ENCODE measurements at places on chromosomes 11 and 22.

GRCh38 chr11:75721852-75722668 lies 4.4 kb downstream of the MOGAT2 start:
- DNase-seq = no peak

DNA sequence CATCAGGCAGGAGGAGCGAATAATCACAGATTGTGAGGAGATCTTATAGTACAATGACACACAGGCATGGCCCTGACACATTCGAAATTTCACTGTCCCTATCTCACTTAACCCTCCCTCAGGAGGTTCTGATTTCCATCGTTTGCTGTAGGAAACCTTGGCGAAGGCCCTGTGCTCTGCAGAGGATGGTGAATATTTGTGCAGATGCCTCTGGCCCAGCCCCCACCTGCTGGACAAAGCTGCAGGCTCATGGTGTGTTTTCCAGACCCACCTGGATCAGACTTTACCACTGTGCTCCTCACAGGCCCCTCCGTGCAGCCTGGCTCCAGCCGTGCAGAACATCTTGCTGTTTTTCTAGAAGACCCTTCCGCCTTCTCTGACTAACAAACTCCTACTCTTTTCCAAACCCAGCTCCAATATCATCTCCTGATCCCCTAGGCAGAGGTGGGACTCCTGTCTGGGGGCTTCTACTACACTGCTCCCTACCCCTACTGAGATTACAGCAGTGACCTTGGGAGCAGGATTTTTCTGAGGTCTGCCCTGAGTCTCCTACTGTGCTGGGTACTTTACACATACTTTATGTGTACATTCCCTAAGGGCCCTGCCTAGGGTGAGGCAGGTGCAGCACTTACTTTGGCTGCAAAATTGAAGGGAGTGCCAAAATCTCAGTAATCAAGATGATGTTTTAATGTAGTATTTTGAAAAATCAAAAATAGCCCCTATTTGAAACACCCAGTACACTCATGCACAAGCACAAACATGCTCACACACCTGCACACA lies 412.7 kb downstream of the SOX6 start:
- no peak for DNase-seq

DNA sequence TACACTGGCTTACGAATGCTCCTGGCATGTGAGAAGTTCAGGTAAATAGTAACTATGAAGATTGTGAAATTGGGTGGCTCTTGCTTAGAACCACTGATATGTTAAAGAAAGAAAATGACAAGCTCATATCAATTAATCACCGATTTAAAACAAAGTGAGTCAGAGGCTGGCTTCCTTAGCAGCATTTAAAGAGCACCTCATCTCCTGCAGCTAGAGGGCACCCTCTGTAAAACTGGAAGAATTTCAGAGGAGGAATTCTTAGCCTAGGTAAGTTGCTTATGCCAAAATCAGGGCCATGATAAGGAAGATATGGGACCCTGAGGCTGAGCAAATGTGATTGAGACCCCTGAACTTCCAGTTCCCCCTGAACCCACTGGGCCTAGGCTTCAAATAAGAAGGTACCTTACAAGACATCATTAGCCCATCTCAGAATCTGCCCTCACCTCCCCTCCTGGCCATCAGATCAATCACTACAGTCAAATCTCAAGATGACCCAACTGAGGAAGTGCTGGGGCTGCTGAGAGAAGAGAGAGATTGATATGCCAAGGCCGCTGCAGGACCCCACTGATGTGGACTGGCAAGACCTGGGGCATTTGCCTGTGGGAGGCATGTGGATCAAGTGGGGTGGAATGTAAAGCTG lies 8.6 kb upstream of the CD3E start:
- no peak for DNase-seq

DNA sequence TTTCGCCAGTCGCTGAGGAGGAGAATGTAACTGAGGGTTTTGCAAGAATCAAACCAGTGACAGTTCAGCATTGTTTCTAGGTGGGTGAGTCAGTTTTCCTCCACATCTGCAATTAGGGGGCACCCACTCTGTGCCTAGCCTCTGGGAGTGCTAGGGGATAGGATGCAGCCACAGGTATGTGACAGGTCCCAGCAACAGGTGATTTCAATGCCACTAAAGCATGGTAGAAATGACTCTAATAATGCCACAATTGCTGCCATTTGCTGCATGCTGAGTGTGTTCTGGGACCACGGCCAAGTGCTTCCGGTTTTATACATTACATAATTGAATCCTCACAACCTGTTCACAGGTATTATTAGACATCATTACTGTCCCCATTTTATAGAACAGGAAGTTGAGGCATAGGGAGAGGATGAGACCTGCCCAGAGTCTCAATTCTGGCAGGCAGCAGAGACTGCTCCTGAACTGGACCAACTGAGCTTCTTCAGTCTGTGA lies 556 bp downstream of the CRYBB2 start:
- DNase-seq = peak; percentile 46

- no peak for DNase-seq
These were observed 18.9 kb upstream of the CARD18 start for GRCh38 chr11:105158436-105158835.

DNA sequence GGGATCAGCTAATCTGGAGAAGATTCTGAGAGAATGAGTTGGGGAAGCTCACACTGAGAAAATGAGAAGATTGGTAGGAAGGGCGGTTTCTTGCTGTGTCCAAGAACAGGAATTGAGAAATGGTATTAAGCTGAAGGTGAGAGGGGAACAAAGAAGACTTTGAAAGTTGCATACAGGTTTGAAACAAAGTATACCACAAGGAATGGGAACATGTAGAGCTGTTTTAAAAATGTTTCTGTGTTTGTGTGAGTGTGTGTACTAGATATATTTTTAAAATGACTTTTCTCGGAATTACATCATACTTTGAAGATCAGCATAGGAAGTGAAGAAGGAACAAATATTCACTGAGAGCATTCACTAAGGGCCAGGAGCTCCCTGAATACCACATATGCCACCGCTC lies 24.4 kb upstream of the IZUMO1R start:
- DNase-seq = no peak

GRCh38 chr11:27294654-27295053 lies 68.4 kb downstream of the CCDC34 start:
- peak; percentile 81 for DNase-seq

Data from NCI-H146 (cell line).